ENCODE measurements at places on chromosomes 7 and 10. TPM values are rescaled to one million over a fixed set of nuclear protein-coding genes. Genes with fewer than 3 reads are reported as not detected.
A peak's percentile ranks its signal among the peaks of the same experiment; 100 is the strongest.

DNA sequence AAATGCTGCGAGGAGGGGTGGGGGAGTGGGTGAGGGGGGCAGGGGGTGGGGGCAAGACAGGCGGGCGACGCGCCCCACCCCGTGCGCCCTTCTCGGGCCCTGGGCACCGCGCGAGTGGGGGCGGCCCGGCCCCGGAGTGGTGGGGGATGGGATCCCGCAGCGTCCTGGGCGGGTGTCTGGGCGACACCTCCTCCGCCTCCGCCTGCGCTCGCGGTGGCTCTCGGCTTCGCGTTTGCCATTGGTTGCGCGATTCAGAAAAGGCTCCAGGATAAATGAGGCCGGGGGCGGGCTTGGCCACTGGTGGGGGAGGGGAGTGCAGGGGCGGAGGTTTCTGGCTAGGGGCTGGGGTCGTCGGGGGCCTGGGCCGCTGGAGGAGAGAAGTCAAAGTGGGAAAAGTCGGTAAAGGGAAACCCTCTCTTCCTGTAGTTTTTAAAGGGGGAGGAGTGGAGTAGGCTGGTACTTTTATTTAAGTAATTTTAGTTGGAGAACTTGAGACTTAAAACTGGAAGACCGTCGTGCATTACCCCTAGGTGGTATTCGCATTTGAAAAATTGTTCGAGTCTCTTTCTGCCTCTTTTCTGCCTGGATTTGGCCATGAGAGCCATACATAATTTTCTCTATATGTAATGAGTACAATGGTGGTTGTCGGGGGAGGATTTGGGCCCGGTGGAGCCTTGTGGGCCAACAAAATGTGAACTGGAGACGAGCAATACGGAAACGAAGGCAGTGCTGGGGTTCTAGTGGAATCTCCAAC lies 992 bp upstream of the IGF2BP3 start:
- peak; percentile 96 for DNase-seq

The CRYGN gene
- total RNA-seq, result 0.13 TPM

DNA sequence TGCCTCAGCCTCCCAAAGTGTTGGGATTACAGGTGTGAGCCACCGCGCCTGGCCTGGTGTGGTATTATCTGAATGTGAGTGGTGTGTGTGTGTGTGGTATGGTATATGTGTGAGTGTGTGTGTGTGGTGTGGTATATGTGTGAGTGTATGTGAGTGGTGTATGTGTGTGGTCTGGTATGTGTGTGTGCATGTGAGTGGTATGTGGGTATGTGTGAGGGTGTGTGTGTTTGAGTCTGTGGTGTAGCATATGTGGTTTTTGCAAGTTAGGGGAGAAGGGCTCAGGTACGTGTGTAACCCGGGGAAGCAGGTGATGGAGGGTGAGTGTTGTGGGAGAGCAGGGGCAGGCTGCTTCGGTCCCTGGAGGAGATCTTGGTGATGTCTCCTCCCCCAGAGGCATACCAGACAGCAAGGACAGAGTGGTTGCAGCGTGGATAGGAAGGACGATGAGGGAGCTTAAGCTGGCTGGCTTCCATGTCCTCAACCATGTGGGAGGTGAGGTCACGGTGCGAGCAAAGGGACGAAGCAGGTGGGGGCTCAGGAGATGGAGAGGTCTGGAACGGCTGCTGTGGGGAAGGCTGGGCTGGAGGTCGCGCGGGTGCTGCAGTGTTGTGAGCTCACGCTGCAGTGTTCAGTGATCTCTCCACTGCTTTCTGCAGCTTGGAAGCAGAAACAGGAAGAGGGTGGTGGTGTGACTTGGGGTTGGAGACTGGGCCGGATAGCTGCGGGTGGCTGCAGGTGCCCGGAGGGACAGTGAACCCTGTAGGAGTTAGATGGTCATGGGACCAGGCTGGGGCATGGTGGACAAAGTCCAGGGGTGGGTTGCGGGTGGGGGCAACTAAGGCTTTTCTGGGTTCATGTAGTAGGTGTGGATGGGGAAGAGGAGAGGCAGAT lies 5.0 kb downstream of the ZYX start:
- no peak for DNase-seq

GRCh38 chr7:55065511-55066229 lies 46.9 kb downstream of the EGFR start:
- peak; percentile 82 for DNase-seq

- DNase-seq, result no peak
Measured at GRCh38 chr10:104589431-104589830, 51.7 kb upstream of the SORCS3 start.

The PLXNA4 gene
- total RNA-seq, result 0.11 TPM

The LRRD1 gene
- not detected for total RNA-seq

The CPN1 gene
- not detected for total RNA-seq

- no peak for DNase-seq
Measured at GRCh38 chr10:96073722-96074121, 30.3 kb downstream of the CCNJ start.

DNA sequence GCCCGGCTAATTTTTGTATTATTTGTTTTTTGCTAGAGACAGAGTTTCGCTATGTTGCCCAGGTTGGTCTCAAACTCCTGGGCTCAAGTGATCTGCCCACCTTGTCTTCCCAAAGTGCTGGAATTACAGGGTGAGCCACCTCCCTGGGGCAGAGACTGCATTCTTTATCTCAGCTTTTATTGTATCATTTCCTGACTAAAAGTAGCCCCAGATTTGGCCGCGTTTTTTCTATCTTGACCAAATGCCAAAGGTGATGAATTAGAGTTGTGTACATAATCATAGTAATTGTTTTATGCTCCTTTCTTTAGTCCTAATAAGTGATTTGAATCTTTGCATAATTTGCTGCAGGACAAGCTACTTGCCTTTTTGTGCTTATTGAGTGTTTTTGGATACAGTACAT lies 3.1 kb upstream of the SMNDC1 start:
- no peak for DNase-seq

- peak; percentile 76 for DNase-seq
Measured at GRCh38 chr10:22988581-22989360, 60.9 kb downstream of the ARMC3 start.

DNA sequence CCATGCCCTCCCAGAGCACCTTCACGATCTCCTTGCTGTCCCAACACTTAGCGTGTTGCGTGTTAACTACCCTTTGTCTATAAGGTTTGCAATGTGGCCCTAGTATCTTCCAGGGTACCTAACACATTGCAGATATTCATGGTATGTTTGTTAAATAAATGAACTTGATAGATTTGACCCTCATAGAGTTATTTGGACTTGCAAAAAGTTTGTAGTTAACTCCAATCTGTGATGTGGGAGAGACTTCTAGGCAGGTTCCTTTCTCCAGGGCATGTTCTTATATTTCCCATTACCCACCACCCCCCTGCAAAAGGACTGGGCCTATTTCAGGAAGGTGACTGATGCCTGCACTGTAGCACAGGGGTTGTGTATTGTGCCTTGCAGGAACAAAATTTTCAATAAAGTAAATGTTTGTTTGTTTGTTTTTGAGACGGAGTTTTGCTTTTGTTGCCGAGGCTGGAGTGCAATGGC lies 612 bp downstream of the HILPDA start:
- DNase-seq, result no peak

- no peak for DNase-seq
Measured at GRCh38 chr7:148159331-148159730, 431.2 kb upstream of the C7orf33 start.

DNA sequence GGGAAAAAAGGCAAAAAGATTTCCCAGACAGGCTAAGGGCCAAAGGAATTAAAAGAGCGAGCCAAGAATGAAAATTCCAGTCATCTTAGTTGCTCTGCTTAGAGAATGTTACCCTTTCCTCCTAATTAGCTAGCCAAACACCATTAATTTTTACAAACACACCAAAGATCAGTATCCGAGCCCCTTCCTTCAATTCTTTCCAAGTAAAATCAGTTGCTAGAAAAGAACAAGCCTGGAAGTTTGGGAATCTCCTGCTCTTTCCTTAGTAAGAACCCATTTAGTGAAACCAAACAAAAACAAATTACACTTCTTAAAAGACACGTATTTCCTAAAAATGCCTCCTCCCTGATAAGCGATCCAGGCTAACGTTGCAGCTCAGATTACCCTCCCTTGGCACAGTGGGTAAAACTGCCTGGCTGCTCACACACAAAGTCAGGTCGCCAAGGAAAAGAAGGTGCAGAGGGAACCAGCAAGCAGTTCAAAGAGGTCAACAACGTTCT lies 57.1 kb upstream of the ABLIM1 start:
- no peak for DNase-seq

GRCh38 chr7:17152721-17153120 lies 145.7 kb upstream of the AHR start:
- DNase-seq, result no peak

The TRIM73 gene
- total RNA-seq, result 0.39 TPM

- no peak for DNase-seq
Measured at GRCh38 chr10:5611899-5612680, 54.3 kb downstream of the ASB13 start.

The SPDYE9 gene
- total RNA-seq, result not detected

DNA sequence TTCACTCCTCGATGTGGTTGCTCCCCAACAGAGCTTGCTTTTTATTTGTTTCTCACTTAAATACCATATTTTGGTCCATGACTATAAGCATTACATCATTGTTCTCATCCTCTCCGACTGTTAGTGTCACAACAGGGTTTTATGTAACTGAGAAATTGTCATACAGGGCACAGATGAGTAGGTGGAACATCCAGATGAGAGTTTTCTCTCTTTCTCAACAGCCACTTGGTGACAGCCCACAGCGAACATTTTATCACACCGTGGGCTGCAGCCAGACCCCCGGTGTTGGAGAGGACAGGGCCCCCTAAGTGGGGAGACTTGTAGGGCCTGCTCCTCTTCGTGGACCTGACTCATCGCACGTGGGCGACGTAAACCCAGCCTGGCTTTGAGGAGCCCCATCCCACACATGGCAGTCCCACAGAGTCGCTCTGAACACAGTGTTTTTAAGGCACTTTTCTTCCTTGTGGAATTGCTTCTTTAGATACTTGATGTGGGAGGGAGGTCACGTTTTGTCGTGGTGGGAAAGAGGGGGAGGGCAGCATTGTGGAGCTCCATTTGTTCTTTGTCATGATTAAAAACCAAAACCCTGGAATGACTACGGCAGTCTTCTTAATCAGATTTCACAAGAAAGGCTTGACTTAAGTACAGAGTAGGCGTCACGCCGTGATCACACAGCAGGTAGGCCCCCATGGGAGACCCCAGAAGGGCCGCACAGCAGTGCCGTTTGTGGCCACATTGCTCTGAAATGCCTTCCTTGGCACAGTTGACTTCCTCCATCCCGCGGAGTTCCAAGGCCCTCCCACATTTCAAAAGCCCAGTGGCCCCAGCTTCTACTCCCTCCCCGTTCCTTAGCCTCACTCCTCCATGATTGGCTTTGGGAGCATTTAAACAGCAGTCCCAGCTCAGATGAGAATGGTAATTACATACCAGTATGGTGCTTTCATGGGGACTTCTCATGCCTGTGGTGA lies 220.6 kb downstream of the CCDC3 start:
- DNase-seq, result peak; percentile 93

DNA sequence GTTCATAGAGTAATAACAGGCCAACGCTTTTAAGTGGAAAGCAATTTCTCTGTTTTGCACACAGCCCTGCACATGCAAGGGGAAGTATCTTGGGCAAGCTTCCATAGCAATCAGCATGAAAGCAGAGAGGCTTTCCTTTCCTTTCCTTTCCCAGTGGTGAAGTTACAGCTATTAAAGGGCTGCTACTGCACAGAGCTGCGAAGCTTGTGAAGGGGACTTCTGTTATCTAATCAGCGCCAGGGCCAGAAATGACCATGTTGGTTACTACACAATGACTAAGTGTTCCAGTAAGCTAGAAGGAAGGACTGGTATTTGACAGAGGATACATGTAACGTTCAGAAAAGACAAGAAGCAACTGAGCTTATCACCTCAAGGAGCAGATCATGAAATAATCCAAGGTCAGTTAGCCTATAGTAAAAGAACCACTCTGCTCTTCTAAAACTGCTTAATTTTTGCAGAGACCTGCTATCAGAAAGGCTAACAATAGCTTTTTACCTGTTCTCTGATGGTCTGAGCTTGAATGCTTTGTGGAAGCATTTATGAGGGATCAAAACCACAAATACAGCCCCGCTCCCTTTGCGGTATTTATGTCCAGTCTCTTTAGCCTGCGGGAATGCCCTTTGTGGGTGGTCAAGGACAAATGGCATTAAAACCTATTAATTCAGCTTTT lies 45.9 kb downstream of the SGMS1 start:
- no peak for DNase-seq

The HOXA7 gene
- total RNA-seq, result 0.56 TPM

DNA sequence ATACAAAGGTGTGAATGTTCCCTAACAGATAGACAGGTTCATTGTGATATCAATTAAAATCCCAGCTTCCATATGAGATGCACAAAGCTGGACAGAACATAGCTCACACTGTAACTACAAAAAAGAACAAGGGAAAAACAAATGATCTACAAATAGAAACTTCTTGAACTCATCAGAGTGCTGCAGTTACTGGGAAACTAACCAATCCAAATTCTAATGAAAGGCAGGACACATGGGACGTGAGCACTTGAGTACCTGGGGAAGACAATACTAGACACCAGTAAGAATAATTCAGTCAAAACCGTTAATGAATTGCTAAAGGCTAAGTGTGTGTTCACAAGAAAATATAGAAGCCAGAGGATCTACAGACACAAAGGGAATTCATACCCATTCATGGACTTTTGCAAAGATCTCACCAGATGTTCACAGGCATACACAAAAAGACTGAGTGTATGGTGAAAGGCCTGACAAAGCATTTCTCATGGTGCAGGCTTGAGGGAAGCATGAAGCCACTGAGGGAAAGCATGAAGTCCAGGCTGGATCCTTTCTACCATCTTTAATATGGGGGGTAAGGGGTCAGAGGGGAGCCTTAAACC lies 7.8 kb upstream of the GPR22 start:
- DNase-seq, result no peak

The GPR85 gene
- not detected for total RNA-seq

The SLC39A12 gene
- not detected for total RNA-seq

DNA sequence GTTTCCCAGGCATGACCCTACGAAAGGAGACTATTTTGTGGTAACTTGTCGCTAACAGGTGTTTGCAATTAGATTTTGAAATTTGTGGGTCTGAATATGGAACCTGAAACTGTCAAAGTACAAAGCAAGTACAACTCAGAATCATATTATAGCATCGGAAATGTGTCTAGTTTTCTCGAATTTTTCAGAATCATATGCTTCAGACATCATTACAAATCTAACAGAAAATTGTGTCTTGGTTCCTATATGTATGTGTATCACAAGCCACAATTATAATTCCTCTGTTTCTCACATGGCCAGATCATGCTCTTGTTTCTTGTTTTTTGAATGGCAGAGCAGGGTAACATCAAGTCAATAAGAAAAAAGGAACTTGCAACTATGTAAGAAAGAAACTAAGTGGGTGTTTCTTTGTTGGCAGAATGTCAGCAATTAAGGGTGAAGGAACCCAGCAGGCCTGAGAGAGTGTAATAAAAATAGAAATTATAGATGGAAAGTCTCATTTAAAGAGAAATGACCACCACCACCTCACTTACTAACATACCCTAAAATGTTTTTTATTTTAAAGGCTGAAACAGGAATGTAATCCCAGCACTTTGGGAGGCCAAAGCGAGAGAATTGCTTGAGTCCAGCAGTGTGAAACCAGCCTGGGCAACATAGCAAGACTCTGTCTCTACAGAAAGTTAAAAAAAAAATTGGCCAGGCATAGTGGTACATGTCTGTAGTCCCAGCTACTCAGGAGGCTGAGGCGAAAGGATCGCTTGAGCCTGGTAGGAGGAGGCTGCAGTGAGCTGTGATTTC lies 51.3 kb downstream of the PRTFDC1 start:
- peak; percentile 59 for DNase-seq

GRCh38 chr10:93417921-93418320 lies 64.2 kb downstream of the MYOF start:
- no peak for DNase-seq
